Right renal pelvis (tissue), 4 donors: ENCODE measurements at places on chromosomes 1 and 21.

- no peak for DNase-seq
Observed at GRCh38 chr1:10615332-10615731, 140.6 kb downstream of the PEX14 start.

DNA sequence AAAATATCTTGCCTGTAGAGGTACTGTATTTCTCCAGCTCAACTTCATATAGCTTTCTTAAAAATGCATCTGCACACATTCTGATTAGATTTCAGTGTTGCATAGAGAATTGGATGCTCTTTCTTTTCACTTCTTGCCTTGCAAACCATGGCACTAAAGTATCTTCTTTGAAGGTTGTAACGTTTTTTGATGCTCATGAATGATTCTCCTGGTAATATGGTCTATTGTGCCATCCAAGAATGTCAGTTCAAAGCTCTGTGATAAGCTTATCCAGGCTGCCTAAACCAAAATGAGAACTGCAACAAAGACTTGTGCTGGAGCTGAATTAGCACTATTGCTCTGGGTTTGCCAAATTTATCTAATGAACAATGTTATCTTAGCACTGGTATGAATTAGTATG, 1.9 kb downstream of the SGIP1 start:
- no peak for DNase-seq

- peak; percentile 26 for DNase-seq
Observed at GRCh38 chr1:101520302-101520701, 283.5 kb downstream of the S1PR1 start.

DNA sequence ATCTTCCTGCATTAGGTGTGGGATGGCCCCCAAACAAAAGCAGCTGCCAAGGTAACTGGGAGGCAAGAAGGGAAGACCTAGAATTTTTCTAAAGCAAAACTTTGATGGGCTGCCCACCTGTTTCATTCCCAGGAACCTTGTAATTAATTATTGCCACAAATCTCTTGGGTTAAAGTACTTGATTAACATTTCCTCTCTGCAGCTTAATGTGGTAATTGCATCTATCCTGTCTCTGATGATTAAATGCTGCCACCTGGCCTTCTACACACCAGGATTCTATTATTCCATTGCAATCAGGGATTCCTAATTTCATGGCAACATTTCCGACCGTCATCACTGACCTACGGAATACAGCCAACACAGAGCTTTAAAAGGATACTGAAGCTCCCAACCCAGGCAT, 68.3 kb upstream of the RC3H1 start:
- DNase-seq = no peak

- DNase-seq = no peak
Observed at GRCh38 chr1:48341221-48341620, 118.7 kb downstream of the SLC5A9 start.

- no peak for DNase-seq
Observed at GRCh38 chr1:41613689-41614574, 129.4 kb upstream of the EDN2 start.
